ENCODE measurements at places on chromosomes 7 and 10.

DNA sequence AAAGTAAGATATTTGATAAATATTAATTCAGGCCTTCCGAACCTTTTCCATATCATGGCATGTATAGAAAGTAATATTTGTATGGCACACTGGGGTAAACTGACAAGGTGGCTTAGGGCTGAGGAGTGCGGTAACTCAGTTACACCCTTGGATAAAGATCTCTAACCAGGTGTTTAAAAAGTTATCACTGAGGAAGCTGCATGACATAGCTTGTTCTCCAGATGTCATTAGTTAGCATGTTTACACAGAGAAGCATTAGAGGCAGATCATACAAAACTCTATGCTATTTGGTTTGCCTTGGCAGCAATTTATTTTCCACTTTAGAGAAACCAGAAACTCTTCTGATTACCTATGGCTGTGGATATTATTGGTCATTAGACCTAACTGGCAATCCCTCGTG, 118.2 kb downstream of the ST7 start:
- DNase-seq: no peak

GRCh38 chr7:73963252-73963822, 64.6 kb upstream of the ELN start:
- DNase-seq: no peak

DNA sequence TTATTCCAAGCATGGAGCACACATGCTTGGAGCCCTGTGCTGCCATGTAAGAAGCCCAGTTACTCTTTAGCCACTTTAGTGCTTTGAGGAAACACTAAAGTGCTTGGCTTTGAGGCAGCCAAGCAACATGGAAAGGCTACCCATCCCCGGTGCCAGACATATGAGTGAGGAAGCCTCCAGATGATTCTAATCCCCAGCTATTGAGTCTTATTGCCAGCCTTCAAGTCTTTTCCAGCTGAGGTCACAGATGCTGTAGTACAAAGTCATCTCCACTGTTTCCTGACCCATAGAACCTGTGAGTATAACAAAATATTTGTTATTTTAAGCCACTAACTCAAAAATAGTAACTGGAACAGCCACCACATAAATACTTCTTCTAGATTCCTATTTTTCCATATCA, 91.4 kb upstream of the CYP26C1 start:
- peak; percentile 59 for DNase-seq

DNA sequence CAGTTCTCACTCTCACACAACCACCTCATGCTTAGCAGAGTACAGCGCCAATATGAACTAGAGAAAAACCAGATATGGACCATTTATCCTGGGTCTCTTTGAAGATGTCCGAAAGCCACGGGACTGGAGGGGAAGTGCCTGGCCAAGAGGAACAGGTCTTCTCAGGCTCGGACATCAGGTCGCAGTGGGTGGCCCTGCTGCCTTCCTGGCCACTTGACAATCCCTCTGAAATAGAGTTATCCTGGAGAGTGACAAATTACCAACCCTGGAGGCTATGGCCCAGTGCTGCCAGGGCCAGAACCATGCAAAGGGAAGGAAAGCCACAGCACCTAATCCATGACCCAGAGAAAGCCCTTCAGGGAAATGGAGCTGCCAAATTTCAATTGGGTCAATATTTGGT, 646.8 kb upstream of the NRP1 start:
- DNase-seq: no peak

DNA sequence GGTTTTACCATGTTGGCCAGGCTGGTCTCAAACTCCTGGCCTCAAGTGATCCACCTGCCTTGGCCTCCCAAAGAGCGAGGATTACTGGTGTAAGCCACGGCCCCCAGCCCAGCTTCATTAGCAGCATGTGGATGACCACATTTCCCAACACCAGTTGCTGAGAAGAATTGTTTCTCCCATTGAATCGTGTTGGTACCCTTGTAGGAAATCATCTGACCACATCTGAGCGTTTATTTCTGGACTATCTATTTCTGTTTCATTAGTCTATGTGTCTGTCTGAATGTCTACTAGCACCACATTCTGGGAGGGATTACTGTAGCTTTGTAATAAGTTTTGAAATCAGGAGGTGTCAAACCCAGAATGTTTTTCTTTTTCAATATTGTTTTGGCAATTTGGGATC, 89.6 kb downstream of the LCOR start:
- no peak for DNase-seq

GRCh38 chr10:123145542-123146012, 2.4 kb upstream of the HMX2 start:
- no peak for DNase-seq

GRCh38 chr10:3503299-3503698, 281.7 kb downstream of the KLF6 start:
- no peak for DNase-seq

DNA sequence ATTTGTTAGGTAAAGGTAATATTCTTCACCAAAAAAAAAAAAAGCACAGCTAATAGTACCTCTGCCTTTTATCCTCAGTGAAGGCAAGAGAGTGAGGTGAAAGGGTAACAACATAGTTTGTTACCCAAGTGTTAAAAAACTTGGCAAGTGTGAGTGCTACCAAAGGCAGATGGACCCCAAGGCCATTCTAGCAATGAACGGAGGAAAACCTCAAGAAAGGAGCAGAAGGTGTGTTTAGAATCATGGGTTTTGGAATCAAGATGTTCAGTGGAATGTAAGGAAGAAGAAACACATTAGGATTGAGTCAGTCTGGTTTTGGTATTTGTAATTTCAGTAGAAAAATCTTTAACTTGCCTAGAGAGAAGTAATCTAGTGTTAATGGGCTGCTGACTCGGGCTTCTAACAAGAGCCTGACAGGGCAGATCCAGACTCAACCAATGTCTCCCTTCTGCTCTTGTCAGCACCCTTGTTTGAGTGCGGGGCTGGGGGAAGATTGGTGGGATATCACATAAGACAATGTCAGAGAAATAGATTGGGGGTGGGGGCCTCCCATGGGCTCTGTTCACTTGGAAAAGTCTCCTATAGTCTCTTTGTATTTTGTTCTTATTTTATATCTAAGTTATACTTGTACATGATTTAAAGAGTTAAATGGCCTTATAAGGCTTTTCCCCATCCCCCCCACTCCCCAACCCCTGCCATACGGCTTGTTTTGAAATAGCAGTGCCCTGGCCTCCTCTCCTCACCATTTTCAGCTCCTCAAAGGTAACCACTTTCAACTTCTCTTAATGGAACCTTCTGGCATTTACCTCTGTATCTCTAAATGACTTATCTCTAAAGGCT, 44.4 kb downstream of the SCD start:
- DNase-seq: no peak

- DNase-seq: no peak
Observed at GRCh38 chr7:113246738-113247137, 128.4 kb upstream of the SMIM30 start.

DNA sequence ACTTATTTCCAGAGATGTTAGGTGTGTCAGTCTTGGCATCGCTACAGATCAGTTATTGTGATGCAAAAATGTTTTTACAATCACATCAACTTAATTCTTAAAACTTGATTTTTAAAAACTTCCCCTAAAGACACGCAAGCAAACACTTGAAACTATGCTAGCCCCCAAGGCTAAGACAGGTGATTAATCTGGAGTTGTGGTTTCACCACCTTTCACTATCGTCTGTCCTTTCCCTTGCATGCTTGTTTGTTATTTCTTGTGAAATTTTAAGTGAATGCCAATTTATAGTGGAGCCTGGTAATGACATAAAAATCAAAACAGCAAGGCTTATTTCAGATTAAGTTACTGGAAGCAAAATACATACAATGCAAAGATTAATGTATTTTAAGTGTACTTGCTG, 70.4 kb downstream of the SLC35B4 start:
- DNase-seq: no peak

DNA sequence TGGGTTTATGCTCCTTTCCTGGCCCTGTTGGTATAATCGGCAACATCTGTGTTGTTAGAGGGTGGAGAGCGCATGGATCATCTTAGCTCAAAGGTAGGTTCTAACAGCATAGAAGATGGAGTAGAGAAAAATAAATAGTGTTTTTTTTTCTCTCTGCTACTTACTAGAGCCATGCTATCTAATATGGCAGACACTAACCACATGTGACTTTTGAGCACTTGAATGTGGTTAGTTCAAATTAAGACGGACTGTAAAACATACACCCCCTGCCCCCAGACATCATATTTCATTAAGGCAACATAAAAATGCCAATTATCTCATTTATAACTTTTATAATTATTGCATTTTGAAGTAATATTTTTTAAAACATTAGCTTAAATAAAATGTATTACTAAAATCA, 525.1 kb downstream of the KIF20B start:
- DNase-seq: no peak

GRCh38 chr7:128137181-128137580, 103.9 kb upstream of the LEP start:
- DNase-seq: peak; percentile 77

- DNase-seq: no peak
Observed at GRCh38 chr7:88278881-88279280, 27.8 kb downstream of the STEAP4 start.

DNA sequence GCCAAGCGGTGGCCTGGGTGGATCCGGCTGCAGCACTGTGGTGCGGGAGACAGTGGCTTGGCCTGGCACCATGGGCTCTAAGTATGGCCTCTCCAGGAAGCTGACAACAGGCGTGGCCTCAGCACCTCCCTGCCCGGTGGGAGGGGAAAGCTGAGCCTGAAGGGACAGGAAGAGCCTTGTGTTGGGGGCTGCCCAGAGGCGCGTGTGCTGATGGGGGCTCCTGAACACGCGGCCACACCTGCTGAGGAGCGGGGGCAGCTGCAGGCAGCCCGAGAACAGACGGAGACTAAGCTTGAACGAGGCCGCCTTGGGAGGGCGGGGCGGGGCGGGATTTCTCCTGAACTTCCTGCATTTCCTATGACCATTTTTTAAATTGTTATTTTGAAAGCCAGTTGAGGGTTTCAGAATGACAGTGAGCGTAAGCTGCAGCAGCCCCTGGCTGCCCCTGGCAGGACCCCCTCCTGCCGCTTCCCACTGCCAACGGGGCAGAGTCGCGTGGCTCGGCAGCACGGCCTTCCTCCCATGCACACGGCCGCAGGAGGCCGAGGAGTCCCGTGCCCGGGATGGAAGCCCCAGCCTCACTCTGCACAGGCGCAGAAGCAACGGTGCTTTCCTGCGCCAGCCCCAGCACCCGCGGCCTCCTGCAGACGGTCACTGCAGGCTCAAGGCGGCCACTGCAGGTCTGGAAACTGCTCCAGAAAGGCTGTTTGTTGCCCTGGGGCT, 43.2 kb downstream of the DPYSL4 start:
- peak; percentile 11 for DNase-seq

DNA sequence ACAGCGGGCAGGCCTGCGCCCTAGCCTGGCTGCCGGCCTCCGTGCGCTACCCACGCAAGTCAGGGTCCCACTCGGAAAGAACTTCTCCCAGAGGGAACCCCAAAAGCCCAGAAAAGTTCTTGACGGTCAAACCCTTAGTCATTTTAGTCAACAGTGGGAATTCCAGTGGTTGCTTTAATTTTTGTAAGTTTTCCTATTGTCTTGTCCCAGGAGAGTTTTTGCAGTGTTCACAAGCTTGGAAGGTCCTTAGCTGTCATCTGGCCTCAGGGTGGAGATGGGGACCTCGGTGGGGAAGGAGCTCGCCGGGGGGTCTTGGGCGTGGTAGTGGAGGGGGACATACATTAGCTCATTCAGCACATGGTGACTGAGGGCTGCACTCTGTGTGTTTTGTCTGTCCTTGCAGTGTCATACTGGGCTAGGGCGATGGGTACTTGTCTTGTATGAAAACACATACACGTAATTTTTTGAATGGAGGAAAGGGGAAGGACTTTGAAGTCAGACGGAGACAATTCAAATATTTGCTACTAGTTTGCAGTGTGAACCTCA, 736 bp downstream of the MINDY4 start:
- peak; percentile 13 for DNase-seq

- no peak for DNase-seq
Observed at GRCh38 chr7:133858311-133858710, 268.8 kb upstream of the LRGUK start.

DNA sequence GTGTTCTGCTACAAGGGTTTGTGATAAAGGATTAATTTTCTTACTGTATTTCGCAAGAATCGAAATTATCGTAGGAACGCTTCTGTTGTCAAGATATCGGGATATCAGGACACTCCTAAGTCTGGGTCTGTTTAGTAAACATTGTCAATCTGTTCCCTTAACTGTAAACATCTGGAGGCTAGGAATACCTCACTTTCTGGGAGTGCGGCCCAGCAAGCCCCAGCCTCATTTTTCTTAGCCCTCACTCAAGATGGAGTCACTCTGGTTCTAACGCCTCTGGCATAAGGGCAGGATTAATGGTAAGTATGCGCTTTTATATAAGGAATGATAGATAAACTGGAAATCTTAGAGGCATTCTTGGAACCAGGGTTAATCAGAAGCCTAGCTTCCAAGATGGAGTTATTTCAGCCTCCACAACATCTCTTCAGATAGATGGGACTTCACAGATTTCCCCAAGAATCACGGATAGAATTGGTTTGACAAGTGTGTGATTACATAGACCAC, 30.1 kb upstream of the CCL24 start:
- no peak for DNase-seq

- DNase-seq: no peak
Observed at GRCh38 chr10:33802566-33802965, 468.1 kb upstream of the NRP1 start.

GRCh38 chr7:122727759-122728158, 25.0 kb upstream of the RNF148 start:
- DNase-seq: no peak

DNA sequence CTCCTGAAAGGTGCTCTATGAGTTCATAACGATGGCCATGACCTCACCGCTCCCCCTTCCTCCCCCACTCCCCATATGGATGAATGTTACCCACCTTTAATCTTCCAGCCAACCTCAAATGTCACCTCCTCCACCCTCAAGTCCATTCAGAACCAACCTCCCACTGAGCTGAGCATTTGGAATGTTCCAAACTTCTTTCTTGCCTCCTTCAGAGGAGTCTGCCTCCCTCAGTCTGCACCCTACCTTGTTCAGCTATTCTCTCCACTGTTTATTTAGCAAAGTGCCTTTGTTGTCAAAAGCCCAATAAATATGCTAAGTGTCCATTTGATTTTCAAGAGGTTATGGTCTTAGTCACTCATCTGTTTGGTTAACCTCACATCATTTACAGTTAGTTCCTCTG, 22.9 kb upstream of the MTPAP start:
- no peak for DNase-seq

DNA sequence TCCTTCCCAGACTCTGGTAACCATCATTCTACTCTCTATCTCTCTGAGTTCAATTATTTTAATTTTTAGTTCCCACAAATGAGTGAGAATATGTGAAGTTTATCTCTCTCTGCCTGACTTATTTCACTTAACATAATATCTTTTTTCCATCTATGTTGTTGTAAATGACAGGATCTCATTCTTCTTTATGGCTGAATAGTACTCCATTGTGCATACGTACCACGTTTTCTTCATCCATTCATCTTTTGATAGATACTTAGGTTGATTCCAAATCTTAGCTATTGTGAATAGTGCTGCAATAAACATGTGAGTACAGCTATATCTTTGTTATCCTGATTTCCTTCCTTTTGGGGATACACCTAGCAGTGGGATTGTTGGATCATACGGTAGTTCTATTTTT, 23.9 kb downstream of the RPA3 start:
- DNase-seq: no peak

- no peak for DNase-seq
Observed at GRCh38 chr7:68911754-68912153, 686.5 kb upstream of the AUTS2 start.
